HTR-8/SVneo (cell line): ENCODE measurements at places on chromosomes 4 and X.
A peak's percentile ranks its signal among the peaks of the same experiment; 100 is the strongest.

GRCh38 chr4:107896158-107896645 is 35.1 kb upstream of the CYP2U1 start:
- peak; percentile 56 for DNase-seq

DNA sequence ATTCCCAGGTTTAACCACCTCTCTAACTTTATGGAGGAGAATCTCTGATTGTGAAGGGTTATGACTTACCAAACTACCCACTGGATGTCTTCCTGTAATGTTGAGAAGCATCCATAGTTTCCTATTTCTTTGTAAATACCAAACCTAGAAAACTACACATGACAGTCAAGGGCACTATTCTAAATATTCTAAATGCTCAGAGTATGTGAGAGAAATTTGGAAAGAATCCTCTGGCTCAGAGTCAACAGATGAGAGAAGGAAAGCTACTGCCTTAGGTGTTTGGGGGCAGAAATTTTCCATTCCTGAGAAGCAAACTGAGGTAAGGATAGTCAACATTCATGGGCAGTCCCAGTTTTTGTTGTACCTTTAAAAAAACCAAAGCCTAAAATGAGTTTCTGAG is 155.8 kb downstream of the KCNIP4 start:
- no peak for DNase-seq

DNA sequence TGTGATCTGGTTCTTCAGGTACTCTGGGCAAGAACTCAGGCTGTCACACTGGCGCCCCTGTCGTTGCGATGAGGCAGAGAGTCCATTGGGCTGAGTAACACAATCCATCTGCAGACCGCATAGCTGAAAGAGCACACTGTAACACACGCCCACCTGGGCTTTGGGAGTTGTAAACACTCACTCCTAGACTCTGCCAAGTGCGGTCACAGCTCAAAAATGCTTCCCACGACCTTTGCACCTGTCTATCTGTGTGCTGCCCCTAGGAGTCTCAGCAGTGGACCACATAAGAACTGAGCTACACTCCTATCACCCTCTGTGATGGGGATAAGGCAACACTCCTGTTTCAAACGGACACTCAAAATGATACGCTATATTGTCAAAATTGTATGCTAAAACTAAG is 2028.3 kb downstream of the PCDH7 start:
- no peak for DNase-seq

DNA sequence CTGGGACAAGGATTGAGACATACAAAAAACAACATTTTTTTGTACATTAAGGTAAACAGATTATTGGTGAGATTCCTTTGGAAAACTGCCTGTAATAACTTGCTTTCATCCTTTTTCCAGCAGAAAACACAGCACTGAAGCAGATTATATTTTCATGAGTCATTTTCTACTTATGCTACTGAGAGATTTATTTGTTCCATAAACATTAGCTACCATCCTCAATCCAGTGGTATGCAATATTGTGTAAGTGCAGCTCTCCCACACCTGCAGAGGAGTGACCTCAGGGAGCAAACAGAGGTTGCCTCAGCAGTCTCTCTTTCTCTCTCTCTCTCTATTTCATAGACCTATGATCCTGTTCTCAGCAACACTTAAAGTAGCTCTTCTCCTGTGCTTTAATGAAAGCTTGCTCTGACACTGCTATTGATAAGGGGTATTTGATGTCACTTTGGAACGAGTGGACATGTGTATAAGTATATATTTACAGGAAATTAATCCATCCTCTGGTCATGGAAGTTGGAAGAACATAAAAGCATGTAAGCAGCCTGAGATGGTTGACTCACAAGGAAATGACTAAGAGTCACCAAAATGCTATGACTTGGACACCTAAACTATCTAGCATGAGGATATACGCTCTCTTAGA is 163.7 kb upstream of the SPANXC start:
- DNase-seq, result peak; percentile 10

DNA sequence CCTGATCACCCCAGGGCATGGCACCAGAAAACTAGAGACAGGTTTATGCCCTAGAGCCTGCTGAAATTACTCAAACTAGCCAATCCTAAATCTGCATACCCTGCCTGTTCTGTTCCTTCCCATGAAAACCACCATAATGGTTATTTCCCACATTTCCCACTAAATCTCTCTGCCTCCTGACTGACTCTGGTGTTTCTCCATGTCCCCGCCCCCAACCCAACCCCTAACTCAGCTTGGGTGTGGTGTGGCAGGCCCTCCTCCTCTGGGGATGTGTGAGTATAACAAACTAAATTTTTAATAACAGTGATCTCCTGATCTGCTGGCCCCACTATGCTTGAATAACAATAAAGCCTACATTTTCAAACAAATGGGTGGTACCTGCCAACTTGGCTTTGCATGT is 35.5 kb upstream of the C4orf54 start:
- DNase-seq, result no peak

DNA sequence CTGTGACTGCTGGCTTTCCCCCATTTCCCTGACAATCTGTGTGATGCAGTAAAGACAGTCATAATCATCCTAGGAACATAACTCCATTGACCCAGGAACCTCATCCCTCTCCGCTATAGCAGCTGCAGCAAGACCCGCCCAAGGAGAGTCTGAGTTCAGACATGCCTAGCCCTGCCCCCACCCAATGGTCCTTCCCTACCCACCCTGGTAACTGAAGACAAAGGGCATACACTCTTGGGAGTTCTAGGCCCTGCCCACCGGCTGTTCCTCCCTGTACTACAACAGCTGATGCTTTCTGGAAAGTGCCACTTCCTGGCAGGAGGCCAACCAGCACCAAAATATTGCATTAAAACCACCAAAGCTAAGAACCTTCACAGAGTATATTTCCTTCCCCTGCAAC is 1035.6 kb downstream of the C4orf33 start:
- DNase-seq, result no peak

DNA sequence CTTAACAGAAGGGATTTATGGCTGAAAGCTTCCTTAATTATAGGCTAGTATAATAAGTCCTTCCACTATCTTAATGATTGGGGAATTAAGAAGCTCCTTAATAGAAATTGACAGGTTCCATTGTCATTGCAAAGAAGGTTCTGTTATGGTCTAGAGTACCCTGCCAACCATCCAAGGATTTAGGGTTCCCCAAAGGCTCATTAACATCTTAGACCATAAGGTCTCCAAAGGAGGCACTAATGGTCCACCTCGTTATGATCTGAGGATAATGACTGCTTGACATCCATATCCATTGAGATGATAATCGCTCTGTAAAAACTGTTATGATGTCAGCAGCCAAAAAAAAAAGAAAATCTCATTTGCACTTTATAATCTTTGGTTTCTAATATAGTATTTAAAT is 441.6 kb downstream of the GBA3 start:
- DNase-seq, result no peak

DNA sequence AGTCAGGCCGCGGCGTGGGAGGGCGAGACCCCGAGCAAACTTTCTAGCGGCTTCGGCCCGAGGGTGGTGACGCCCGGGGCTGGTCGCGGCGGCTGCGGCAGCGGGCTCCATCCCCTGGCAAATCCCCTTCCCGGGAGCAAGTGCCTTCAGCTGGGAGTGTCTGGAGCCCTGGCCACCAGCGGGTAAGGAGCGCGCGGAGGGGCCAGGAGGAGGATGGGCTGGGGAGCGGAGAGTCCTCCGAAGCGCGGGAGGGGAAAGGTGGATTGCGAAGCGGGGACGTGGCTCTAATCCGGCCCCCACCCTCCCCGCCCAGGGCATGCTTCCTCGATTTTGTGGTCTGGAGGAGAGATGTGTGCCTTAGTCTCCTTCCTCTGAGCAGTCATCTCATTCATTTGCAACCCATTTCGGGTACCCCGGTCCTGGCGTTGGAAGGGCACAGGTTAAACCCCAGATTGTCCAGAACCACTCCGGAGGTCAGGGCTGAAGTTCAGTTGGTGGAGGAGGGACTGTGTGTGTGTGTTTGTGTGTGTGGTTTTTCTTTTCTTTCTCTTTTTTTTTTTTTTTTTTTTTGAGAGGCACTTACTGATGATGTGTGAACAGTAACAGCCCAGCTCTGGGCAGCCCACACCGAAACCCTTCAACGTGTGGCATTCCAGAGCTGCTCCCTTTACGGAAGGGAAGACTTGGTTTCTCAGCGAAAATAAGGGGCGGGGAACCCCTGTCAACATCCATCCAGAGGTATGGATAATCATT is 516 bp downstream of the SGMS2 start:
- peak; percentile 24 for DNase-seq

DNA sequence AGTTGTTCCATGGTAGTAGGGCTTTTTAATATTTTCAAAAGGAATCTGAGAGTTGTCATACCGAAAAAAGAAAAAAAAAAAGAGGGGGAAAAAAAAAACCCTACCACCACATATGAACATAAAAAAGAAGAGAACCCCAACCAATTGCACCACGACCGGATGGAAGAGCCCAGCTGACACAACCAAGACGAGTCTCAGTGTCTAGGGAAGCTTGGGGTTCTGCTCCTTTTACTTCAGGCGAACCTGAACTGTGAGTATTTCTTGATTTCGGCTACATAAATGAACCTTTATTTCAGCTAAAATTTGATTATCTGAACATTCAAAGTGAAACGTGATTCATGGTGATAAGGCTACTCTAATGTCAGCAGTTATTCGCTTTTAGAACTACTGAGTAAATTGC is at the start of gene GPR34:
Gene GPR34, plus strand, starts transcription at position 139 of the 400 bp plus-strand sequence. CDS start 6,661 bp downstream, outside the sequence.
- DNase-seq, result no peak

DNA sequence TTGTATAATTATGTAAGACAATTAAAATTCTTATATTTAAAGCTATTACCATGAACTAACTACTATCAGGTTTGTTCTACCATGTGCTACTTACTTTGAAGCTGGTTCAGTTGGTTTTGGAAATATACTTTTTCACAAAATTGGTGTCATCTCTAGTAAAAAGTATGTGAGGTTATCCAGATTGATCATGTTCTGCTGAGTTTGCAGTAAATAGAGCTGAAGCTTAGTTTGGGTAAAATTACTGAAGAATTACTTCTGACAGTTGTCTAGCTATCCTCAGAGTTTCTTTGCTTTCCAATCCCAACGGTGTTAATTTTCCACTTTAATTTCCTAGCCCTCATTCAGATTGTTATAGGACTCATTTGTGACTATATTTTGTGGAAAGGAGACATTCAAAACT is 184.2 kb downstream of the FAT4 start:
- no peak for DNase-seq

DNA sequence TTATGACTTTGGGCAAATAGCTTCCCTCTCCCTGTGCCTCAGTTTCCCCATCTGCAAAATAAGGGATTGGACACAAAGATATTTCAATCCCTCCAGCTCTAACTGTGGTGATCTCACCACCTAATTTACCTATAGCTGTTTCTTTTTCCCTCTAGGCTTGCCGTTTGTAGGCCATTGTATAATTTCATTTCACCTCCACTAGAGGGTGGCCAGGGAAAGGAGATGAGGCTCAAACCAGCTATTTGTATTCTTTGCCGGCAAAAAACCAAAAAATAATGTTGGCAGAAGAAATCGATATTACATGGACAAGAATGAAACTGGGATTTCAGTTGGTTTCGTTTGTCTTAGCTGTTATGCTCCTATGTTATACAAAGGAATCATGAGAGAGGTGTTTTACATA is 36.1 kb upstream of the DOCK11 start:
- peak; percentile 4 for DNase-seq

- no peak for DNase-seq
Observed at GRCh38 chr4:8617486-8618040, 25.0 kb downstream of the CPZ start.

- DNase-seq, result no peak
Observed at GRCh38 chrX:41518127-41518840, 71.1 kb downstream of the NYX start.

GRCh38 chr4:185298728-185299430 is 89.5 kb downstream of the SNX25 start:
- no peak for DNase-seq

- no peak for DNase-seq
Observed at GRCh38 chrX:137847376-137847775, 281.4 kb downstream of the ZIC3 start.

GRCh38 chr4:179097741-179098140 is 1655.5 kb upstream of the AGA start:
- peak; percentile 1 for DNase-seq

GRCh38 chrX:12360383-12360782 is 222.1 kb downstream of the FRMPD4 start:
- no peak for DNase-seq

- no peak for DNase-seq
Observed at GRCh38 chr4:40984051-40984450, 230.3 kb downstream of the APBB2 start.

DNA sequence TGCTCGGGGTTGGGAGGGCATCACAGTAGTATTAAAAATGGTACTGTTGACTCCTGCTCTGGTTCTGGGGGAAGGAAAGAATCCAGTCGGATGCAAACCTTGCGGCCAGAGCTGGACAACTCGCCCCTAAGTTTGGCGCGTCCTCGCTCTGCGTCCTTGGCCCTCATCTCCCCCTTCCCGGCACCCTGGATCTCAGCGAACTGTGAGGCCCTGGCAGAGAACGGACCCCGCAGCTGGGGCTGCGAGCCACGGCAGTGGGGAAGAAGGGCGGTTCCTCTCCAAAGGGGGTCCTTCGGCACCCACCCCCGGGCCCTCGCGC is 14.0 kb downstream of the ARHGEF6 start:
- DNase-seq, result no peak

GRCh38 chr4:186227221-186227620 is at the start of gene KLKB1:
Gene KLKB1, plus strand, starts transcription at chr4:186227507. Its CDS starts 689 bp downstream, at chr4:186228196.
- DNase-seq, result no peak

- DNase-seq, result no peak
Observed at GRCh38 chrX:125826774-125827451, 339.2 kb downstream of the DCAF12L2 start.

GRCh38 chr4:128528793-128529553 is 241.4 kb upstream of the PGRMC2 start:
- peak; percentile 86 for DNase-seq

DNA sequence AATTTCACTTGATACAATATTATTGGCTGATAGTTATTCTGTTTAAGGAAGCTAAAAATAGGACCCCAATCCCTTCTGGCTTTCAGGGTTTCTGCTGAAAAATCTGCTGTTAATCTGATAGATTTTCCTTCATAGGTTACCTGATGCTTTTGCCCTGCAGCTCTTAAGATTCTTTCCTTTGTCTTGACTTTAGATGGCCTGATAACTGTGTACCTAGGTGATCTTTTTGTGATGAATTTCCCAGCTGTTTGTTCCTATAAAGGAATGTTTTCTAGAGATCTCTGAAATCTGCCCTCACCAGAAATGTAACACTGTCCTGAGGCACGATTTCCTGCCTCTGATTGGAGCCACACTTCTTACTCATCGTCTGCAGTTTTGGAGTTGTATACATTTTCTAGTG is 69.4 kb upstream of the PRDM5 start:
- DNase-seq, result no peak

DNA sequence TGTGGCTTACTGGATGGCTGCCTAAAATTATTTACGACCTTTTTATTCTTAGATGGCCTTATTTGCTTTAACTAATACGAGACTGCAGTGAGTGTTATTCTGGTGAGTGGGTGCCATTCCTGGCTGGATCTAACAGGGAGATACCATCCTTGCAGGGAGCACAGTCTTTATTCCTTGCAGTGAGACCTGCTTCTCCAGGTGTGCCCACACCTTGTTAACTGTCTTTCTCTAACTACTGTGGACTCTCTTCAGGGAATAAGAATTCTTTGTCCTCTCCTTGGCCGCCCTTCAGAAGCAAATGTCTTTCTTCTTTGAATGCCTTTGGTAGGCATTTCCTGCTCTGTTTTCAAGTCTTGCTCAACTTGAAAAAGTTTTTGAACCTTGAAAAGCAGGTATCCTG is 34.1 kb upstream of the STOX2 start:
- no peak for DNase-seq

- no peak for DNase-seq
Observed at GRCh38 chr4:146638333-146638785, 334 bp upstream of the POU4F2 start.

- DNase-seq, result no peak
Observed at GRCh38 chr4:83364312-83364711, 29.7 kb upstream of the HPSE start.

GRCh38 chr4:1226144-1226481 is 22.8 kb downstream of the CTBP1 start:
- no peak for DNase-seq
